ENCODE measurements at places on chromosomes 13 and 19.
A peak's percentile ranks its signal among the peaks of the same experiment; 100 is the strongest.

- DNase-seq: no peak
These were observed 10.5 kb downstream of the CDADC1 start for GRCh38 chr13:49258089-49258796.

DNA sequence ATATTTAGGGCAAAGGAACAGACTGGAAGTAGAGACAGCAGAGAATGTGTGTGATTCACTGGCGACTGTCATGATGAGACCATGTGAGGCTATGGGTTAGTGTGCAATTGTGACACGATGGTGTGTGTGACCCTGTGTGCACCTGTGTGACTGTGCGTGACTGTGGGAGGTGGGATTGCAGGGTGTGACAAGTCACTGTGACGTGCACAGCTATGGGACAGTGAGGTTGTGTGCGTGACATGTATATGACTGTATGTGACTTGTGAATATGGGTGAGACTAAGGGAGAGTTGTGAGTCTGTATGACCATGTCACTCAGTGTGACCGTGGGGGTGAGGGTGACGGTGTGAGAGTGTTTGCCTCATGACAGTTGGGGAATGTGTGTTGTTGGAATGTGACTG lies 3.4 kb upstream of the GIPR start:
- no peak for DNase-seq

- no peak for DNase-seq
These were observed 29.1 kb downstream of the ATP12A start for GRCh38 chr13:24709186-24709913.

GRCh38 chr19:6379744-6380143 lies 4.0 kb upstream of the PSPN start:
- no peak for DNase-seq

GRCh38 chr19:14480700-14481079 lies 5.5 kb upstream of the PTGER1 start:
- no peak for DNase-seq

GRCh38 chr19:11745869-11746268 lies 7.1 kb upstream of the ZNF823 start:
- no peak for DNase-seq

DNA sequence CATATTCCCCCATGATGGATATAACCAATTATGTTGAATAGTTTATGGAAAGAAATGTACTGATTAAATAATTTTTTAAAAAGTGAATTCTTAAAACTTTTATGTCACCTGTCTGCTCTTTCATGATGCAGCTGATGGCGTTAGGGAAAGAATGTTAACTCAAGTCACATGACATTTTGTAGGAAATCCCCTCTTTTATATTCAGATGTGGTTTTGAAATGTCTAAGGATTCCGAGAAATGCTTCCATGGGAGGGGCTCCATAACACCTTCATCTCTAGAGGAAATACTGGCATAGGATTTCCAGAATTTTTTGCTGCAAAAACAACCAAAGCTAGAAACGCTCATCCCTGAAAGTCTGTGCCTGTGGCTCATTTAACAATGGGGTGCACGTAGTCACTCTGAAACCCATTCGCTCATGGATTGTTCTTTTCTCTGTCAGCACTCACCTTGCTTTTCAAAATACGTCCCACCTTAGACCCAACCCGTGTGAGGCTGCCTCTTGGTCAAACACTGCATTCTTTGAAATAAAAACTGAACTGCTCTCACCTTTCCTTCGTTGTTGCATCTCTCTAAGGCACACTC lies 288.9 kb downstream of the SHISA2 start:
- DNase-seq: no peak

DNA sequence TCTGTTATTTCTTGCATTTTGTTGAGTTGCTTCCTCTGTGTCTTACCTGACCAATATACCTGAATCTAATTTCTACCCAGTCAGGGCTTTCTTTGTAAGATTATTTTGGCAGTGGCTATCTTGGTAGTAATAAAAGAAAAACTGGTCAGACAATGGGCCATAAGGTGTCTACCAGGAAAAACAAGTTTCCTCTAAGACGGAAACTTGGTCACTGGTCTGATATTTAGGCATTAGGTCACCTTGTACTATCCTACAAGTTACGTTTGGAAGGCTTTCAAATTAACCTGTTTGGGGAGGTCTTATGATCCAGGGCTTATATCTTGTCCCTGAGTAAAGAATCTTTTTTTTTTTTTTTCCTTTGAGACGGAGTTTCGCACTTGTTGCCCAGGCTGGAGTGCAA lies 9.2 kb downstream of the ZNF823 start:
- DNase-seq: no peak

- no peak for DNase-seq
These were observed 76.9 kb downstream of the ITGBL1 start for GRCh38 chr13:101529422-101529821.

DNA sequence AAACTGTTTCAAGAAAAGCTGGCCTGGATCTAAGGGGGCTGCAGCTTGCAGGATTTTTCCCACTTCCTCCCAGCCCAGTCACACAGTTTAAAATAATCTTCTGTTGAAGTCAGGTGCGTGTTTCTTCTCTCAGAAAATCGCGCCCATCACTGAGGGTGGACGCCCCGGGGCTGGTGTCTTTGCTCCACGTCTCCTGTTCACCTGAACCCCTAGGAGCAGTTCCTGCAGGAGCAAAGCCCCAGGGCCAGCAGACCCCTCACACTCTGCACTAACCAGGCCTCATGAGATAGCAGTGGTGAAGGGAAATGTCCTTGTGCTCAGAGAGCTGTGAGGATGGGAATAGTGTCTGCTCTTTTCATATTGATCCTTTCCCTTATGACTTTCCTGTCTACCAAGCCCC lies 920 bp upstream of the SIGLEC7 start:
- no peak for DNase-seq

DNA sequence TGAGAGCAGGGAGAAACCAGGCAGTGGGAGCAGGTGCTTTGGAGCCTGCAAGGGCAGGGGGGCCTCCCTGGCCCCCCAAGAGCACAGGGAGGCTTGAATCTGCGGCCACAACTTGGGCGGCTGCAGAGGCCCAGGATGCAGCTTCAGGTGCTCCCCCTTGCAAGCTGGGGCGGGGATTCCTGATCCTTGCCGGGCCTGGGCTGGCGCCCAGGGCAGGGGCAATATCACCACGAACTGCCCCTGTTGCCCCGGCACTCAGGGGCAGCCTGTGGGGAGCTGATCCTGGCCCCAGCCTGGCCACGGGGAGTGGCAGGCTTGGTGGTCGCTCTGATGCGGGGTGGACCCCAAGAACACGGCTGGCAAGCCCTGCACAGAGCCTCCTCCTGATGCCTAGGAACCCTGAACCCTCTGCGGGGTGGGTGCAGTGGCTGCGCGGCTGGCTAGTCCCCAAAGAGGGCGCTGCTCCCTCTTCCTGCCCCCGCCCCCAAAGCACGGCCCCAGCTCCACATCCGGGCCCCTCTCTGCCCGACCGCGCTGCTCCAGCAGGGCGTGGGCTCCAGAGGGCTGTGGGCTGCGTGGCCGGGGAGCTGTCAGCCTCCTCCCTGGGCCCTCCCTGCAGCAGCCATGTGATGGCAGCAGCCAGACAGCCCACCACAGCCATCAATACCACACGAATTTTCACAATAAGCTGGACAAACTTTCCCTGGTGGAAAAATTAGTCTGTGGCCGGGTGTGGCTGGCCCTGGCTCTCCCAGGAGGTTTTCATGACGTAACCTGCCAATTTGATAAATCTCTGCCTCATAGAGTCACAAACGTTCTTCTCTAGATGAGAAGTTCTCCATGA lies 21.0 kb downstream of the TNFSF9 start:
- no peak for DNase-seq

DNA sequence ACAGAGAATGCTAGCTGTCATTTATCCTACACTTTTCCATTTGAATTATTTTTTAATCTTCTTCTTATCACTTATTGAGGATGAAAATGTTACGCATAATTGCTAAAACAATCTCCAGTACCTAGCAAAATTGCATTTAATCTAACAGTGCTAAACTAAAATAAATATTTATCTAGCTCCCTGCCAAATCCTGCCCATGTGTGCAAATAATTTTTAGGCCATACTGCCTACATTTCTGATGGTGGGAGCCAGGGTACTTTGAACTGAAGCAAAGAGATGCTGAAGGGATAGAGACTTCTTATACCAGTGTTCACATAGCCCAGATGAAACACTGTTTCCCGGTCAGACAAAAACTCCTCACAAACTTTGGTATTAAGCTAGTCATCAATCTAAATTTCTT lies 1268.7 kb upstream of the PCDH20 start:
- DNase-seq: no peak

- peak; percentile 25 for DNase-seq
These were observed 154.2 kb downstream of the LHFPL6 start for GRCh38 chr13:39448834-39449233.

- DNase-seq: no peak
These were observed 67.5 kb downstream of the CHST8 start for GRCh38 chr19:33689138-33689746.

DNA sequence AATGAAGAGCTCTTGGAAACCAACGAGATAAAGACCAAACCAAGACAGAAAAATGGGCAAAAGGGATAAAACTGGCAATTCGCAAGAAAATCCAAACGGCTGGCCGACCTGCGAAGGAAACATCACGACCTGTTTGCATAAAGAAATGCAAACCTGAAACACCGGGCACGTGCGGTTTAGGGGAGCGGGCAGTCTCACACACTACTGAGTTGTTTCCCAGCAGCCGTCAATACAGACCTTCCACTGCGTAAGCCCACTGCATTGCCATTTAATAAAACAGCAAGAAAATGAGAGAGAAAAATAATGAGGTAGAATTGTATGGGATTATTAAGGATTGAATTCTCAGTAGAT lies 642 bp upstream of the PEG3 start:
- no peak for DNase-seq

DNA sequence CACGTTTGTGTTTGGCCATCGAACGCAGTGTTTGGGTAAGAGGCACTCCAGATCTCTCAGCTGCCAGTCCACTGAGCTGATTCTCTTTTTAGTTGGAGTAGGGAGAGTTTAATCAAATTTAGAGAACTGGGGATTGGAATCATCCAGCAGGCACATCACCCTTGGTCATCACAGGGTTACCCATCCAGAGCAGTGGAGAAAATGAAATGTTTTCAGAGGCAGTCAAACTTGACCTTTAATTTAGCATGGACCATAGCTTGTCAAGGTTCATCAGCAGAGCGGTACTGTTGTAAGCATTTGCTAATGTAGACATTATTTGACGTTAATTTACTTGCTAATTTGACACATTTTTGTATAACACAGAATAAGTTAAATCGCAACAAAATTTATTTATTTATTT lies 18.4 kb upstream of the FRY start:
- no peak for DNase-seq

DNA sequence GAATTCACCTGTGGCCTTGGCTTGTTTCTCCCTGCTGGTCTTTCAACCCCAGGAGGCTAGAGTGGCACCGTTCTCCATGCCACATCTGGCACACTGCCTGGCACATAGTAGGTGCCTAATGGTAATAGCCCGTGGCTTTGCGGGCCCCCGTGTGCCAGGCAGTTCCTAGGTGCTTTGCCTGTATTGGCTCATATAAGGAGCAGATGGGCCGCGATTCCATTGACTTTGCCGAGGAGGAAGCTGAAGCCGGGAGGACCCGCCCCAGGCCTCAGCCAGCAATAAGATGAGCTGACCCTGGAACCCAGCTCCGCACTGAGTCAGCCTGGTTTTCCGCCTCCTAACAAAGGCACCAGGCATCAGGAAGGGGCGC lies 807 bp downstream of the PGLYRP1 start:
- DNase-seq: no peak

DNA sequence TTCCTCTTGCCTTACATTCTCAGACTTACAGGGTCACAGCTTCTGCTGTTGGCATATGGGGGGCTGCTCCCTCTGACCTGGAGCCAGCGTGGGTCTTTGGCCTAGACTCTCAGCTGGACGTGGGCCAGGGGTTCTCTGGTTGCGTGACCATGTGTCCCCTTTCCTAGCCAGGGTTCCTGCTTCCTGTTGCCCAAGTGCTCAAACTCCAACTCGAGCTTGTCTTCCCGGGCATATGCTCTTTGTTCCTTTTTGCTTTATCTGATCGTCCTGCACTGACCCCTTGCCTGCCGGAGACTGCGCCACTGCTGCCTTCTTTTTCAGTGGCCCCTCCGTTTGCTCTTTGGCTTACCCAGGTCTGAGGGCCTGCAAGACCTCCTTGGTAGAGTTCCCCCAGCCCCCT lies 25.3 kb upstream of the GPR183 start:
- DNase-seq: no peak

DNA sequence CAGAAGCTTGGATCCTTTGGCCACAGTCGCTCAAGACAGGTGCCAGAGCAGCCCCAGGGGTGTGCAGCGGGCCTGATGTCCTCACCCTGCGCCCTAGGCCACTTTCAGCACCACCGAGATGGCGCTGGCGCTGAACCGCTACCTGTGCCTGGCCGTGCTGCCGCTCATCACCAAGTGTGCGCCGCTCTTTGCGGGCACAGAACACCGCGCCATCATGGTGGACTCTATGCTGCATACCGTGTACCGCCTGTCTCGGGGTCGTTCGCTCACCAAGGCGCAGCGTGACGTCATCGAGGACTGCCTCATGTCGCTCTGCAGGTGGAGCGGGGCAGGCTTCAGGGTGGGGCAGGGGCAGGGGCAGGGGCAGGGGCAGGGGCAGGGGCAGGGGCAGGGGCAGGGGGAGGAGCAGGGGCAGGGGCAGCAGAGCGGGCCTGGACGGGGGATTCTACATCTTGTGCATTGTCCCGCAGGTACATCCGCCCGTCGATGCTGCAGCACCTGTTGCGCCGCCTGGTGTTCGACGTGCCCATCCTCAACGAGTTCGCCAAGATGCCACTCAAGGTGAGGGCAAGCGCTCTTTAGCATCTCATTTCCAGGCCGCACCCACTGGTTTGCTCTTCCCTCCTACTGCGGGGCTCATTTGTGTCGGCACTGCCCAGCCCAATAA lies 69.1 kb downstream of the RYR1 start:
- no peak for DNase-seq

DNA sequence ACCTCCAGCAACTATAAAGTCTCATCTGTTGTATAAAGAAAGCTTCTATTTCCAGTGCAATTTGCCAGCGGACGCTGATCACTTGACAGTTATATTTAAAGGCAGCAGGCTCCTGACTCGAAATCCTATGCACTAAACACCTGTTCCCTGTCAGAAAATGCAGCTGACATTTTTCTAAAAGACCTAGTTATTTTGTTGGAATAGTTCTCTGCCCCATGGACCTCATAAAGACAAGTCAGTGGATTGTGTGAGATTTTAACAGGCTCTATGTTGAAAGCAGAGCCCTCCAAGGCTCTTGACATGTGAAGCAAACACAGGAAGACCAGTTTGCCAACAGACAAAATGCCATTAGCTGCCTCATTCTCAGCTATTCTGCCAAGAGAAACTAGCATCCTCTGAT lies 304.7 kb upstream of the KLF12 start:
- no peak for DNase-seq

- DNase-seq: no peak
These were observed 537.0 kb upstream of the SPRY2 start for GRCh38 chr13:80877944-80878241.

All from cerebellar nuclear complex (tissue), 1 donor.